ENCODE measurements at places on chromosomes 7 and 10.

GRCh38 chr10:99682752-99683151 lies 23.4 kb downstream of the ENTPD7 start:
- DNase-seq, result no peak

DNA sequence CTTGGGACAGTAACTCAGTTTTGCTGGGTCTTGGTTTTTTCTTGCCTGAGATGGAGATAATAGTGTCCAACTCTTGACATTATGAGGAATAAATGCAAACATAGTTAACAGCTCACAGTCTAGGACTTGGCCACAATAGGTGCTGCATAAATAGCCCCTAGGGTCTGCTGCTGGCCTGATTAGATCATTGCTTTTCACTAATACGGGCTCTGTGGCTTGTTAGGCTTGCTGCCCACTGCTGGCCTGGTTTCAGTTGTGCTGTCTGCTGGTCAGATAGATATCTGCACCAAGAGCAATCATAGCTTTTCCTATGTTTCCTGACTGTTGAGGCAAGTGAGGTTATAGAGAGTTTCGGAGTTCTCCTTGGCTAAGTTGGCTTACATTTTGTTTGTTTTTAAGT lies 246.1 kb downstream of the DNAJB9 start:
- DNase-seq, result no peak

DNA sequence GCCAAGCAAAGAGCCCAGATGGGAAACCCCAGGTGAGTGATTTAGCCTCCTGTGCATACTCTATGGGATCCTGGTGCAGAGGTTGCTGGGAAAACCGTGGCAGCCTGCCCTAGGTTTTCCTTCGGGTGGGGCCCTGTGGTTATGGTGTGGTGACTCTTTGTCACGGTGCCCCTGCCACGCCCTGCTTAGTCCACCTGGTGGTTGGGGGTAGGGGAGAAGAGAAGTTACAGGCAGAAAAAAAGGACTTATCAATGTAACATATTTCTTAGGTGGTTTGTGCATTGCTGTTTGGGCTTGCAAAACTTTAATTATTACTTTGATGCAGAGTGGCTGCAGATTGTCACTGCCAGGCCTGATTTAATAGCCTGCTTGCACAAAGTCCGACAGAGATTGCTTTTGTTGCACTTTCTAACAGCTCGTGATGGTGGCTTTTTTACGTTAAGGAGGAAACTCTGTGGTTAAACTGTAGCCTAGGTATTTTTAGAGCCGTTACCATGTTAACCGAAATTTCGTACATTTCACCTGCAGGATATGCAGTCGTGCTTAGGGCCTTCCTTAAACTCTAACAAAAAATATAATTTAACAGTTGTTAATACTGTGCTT lies 197.4 kb downstream of the RNLS start:
- no peak for DNase-seq

DNA sequence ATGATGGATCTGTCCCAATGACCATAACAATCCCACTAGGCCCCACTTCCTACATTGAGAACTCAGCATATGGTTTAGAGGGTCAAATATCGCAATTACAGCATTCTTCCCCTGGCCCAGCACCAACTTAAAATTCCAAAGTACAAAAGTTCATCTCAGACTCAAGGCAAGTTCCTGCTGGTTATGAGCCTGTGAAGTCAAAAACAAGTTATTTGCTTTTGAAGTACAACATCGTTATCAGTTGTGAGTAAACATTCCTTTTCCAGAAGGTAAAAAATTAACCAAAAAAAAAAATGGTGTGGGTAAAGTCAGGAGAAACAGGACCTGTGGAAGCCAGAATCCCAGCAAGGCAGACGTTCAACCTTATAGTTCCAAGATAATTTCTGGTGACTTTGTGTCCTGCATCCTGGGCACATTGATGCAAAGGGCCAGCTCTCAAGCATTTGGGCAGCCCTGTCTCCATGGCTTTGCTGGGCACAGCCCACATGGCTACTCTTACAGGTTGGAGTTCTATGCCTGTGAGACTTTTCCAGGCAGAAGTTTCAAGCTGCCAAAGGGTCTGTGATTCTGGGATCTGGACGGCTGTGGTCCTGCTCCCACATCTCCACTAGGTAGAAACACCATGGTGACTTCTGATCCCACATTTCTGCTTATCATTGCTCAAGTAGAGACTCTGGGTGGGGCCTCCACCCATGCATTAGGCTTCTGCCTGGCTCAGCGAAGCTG lies 37.5 kb downstream of the AKR1C8 start:
- DNase-seq, result no peak

DNA sequence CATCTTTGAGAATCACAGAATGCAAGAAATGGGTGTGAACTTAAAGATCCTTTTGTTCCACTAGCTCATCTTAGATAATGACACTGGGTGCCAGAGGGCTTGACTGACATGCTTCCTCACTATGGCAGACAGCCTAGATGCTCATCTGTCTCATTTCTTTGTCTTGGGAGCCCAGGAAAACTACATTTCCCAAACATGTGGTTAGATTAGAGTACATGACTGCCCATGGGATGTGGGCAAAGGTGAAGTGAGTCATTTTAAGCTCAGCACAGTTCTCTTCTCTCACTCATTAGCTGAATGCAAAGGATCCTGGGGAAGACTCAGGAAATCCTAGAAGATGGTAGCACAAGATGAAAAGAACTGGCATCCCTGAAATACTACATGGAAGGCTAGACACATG lies 32.5 kb upstream of the TBX20 start:
- DNase-seq, result no peak

DNA sequence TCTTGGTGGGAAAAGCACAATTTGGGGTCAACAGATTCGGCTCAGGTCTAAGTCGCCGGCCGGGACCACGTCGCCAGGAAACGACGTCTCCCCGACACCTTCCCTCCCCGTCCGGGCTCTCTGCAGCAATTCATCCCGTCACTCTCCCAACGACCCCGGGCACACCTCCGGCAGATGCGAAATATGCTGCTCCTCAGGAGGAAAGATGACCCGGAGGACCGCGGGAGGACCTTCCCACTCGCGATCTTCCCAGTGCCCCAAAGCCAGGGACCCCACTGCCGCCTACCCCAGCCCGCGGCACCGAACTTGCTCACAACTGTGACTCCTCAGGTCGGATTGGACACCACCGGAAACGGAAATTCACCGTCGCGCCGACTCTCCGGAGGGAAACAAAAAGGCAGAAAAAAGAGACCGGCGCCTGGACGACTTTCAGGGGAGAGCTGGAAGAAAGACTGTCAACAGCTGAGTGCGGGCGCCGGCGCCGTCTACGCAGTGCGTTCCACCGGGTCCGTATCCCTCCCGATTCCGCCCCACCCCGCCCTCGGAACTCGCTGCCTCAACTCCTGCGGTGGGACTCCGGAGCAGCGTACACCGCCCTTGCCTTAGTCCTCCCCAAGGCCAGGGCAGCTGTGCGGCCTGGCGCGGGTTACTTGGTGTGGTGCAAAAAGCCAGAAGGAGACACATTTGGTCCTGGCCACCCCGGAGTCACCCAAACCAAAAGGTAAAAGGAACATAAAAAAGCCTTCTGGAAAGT lies 13.8 kb upstream of the SEC24C start:
- peak; percentile 79 for DNase-seq

DNA sequence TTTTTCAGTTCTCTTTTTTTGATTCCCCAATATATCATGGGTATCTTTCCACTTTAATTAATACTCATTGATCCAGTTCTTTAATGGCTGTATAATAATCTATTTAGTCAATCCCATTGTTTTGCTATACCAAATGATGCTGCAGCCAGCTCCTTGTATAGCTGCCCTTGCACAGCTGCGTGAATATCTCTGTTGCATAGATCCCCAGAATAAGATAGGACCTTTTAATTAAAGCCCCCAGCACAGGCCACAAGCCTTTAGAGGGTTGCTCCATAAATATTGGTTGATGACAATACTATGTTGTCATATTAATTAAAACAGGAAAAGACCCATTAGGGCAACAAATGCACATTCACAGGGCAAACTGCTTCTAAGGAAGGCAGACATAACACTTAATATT lies 57.9 kb downstream of the BUB3 start:
- no peak for DNase-seq

- DNase-seq, result no peak
Measured at GRCh38 chr7:95684505-95684904, 87.8 kb upstream of the DYNC1I1 start.

DNA sequence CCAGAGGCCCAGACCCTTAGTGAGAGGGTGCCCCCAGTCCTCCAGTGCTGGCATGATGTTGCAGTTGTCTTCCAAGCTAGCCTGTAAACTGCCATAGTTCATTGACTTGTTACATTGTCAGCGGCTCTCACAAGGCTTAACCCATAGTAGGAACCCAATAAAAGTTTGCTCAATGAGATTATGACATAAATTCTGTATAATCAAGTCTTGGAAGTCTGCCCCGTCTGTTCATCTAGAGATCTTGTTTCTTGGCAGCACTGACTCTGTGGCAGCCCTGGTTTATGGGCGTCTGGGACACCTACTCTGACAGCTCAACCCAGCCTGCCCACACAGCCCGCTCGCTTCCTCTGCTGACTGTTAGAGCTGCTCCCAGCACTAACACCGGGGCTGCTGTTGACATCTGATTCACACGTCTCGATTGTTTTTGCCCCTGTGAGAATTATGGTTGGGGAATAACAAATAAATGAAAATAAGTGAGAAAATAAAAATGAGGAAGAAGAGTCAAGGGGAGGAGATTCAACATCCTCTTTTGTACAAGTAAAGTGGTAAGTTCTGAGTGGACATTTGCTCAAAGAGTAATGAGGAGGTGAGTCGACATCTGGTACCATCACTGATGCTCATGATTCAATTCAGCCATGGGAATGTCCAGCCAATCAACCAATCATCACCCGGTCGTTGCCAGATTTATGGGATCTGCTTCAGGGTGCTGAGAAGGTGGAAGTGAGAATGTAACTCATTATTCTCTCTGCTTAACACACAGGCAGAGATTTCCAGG lies 160.8 kb downstream of the SPAG6 start:
- DNase-seq, result no peak

DNA sequence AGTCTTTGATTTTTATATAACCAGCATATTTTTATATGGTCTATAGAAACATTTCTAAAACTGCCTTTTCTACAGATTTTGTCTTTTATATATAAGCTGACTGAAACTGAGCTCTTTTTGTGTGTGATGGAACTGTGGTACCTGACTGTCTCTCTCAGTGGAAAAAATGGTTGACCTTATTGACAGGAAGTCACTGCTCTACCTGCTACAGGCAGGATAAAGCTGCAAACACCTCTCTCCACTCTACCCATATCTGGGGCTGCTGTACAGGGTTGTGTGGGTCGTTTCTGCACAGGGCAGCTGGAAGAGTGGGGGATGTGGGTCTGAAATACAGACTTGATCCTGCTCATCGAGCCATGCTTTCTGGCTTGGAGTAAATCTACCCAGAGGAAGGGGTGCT lies 48.5 kb downstream of the BBS9 start:
- no peak for DNase-seq

- no peak for DNase-seq
Measured at GRCh38 chr10:61589547-61590243, 73.0 kb upstream of the CABCOCO1 start.

GRCh38 chr7:142961595-142961972 lies 579 bp downstream of the KEL start:
- DNase-seq, result no peak

- no peak for DNase-seq
Measured at GRCh38 chr7:112505495-112505894, 24.7 kb downstream of the LSMEM1 start.

- DNase-seq, result no peak
Measured at GRCh38 chr10:65570143-65571010, 1355.5 kb upstream of the LRRTM3 start.

- DNase-seq, result no peak
Measured at GRCh38 chr10:1213252-1214070, 157.3 kb downstream of the WDR37 start.

DNA sequence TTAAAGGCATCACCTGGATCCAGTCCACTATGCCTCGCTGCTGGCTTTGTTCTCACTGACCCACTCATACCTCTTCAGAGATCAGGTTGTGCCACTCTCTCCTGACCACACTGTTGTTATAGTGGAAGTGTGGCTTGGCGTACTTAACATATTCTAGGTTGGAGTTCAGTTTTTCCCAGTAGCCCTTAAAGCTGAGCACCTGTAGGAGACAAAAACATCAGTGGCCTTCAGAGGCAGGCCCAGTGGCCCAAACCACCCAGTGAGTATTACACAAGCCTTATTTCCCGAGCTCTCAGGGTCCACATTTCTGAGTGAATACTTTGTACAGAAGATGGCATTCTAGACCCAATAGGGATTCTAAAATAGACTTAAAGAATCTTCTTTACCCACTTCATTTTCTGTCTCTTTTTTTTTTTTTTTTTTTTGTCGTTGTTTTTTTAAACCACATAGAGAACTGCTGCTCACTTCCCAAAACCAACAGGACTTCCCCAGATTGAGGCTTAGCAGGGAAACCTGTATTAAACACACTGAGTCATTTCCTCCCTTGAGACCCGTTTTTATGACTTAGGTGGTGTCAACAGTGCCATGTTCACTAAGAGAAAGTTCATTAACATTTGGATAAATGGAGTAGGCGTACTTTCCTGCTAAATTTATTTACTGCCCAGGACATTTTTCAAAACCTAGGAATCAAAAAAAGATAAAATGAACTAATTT lies 85.8 kb downstream of the GSAP start:
- no peak for DNase-seq

GRCh38 chr10:84238909-84239308 lies 2.4 kb downstream of the LRIT1 start:
- no peak for DNase-seq

GRCh38 chr7:32673275-32673983 lies 178.1 kb downstream of the AVL9 start:
- DNase-seq, result no peak
